ENCODE measurements at places on chromosomes 1 and 21.

DNA sequence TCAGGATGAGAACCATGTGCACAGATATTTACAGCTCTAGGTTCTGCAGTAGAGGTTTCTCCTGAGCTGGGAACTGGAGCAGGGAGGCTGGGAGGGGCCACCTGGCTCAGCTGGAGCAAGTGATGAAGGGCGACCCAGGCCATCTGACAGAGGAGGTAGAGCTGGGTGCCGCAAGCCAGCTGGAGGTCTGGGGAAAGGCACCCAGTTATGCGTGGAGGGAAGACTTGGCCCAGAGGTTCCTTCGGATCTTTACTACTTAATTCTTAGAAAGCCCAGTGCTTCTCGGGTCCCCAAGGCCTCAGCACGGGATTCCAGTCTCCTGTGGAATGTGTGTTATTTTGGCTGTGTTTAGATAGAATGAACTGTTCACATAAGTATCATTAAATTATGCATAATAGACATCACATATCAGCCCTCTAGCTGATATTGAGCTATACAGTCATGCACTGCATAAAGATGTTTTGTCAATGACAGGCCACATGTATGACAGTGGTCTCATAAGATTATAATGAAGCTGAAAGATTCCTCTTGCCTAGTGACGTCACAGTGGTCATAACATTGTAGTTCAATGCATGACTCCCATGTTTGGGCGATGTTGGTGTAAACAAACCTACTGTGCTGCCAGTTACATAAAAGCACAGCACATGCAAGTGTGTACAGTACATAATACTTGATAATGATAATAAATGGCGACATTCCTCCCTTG, 245.1 kb downstream of the RHOU start:
- no peak for DNase-seq

DNA sequence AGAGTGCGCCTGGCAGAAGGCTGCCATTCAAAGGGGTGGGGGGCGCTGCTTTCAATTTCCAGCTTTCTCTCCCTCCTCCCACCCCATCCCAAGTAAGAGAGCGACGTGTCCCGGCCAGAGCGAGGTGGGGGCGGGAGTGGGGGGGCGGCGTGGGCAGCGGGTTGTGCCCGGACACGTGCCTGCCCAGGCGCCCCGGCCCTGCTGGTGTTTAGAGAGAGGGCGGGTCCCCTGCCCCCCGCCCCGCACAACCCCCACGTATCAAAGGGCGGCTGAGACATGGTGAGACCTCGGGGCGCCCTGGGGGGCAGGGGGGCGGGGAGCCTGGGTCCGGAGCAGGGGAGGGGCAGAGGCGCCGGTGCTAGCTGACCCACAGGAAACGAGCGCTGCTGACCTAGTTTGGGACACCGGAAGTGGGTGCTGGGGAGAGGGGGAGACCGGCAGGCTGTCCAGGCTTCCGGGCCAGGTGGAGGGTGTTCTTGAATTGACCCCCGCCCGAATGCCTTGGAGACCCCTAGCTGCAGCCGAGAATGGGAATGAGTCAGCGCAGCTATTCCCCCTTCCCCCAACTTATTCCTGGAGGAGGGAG, 1.3 kb downstream of the ZBTB7B start:
- peak; percentile 55 for DNase-seq

DNA sequence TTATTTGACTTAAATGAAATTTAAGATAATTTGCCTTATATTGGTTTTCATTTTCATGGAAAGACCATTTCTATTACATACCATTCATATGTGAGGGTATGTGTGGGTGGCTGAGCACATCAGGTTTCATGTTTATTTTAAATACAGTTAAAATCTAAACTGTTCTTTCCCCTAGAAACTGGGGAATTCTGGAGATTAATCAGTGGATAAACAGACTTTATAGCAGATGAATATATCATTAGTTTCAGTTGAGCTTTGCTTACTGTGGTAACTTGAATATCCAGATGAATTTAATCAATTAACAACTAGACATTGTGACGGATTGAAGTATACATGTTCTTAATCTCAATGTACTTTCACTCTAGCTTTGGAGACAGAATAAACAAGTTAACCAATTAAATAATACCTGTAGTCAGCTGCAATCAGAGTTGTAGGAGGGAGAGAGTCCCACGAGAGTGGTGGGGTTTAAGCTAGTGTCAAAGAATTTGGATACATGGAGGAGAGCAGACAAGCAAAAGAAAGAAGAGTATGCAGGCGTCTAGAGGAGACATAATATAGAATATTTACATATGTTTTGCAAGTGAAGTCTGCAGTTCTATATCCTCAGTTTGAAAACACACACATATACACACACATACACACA, 97.6 kb downstream of the PDE4B start:
- DNase-seq = no peak

DNA sequence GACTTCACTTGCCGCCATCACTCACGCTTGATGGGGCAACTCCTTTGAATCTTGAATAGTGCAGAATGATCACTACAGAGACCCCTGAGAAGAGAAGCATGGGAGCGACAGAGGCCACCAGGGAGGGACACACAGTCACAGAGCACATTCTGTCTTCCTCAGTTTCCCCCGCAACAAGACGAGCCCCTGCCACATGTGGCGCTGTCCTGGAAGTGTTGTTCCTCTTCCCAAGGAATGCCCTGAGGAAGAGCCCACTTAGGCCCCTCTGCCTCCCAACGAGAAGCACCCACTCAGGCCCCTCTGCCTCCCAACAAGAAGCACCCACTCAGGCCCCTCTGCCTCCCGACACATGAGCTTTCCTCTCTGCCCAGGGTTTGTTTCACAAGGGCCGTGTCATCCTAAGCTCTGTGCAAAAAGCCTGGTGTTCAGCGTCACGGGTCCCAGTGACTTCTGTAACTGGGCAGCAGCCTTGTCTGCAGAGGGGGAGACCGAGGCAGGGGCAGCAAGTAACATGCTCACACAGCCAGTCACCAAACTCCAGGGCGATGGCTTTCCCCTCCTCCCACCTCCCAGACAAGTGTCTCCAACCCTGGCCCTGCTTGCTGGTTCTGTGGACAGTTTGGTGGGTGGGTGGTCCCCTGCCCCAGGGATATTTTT, 19.8 kb downstream of the SLC37A1 start:
- DNase-seq = no peak

DNA sequence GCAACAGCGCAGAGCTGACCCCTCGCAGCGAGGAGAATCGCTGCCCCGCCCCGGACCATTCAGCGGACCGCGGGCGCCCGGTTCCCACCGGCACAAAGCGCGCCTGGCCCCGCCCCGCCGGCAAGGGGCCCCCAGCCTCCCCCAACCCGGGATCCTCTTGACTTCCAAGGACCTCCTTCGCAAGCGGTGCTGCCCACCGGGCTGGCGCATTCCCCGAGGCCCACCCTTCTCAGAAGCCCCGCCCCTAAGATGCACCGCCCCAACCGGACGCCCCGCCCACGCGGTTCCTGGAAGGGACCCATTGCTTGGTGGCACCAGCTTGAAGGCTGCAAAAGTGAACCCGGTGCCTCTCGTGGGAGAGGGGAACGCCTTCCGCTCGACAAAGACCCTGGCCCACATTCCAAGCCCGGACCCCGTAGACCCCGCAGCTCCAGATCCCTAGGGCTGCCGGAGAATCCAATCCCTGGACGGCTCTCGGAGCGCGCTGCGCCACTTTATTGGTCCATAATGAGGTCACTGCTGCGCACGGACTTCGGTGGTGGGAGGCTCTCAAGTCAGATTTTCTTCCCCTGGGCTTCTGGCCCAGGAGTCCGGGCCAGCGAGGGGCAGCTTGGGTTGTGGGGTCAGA, 2.0 kb downstream of the HES3 start:
- DNase-seq = no peak

DNA sequence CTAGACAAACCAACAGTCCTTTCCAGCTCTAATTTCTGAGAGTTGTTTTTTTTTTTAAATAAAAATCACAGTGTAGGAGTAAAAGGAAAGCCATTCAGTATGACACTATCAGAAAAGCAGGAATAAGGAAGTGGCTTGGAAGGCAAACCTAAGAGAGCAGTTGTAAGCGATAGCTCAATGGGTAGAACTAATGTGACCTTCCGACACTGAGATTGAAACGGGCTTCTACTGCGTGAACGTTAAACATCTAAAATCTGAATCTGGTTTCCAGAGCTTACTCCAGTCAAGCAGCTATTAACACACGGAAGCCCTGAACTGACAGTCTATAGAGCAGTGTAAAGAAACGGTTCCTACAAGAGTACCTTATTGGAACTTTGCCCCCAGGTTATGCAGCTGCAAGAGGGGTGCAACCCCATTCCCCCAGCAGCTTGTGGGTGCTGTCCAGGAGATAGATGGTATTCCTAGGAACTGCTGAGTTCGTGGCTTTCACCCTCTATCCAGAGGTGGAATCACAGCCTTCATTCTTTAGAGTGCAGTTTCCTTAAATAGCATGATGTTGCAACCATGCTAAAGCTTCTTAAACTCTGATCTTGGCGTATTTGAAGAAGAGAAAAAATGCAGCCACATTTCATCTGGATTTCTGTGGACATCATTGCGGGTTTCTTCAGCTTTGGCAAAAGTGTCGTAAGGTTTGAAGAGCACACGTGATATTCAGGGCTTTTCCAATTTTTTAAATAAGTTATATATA, 3.3 kb upstream of the IRF2BP2 start:
- DNase-seq = peak; percentile 57

DNA sequence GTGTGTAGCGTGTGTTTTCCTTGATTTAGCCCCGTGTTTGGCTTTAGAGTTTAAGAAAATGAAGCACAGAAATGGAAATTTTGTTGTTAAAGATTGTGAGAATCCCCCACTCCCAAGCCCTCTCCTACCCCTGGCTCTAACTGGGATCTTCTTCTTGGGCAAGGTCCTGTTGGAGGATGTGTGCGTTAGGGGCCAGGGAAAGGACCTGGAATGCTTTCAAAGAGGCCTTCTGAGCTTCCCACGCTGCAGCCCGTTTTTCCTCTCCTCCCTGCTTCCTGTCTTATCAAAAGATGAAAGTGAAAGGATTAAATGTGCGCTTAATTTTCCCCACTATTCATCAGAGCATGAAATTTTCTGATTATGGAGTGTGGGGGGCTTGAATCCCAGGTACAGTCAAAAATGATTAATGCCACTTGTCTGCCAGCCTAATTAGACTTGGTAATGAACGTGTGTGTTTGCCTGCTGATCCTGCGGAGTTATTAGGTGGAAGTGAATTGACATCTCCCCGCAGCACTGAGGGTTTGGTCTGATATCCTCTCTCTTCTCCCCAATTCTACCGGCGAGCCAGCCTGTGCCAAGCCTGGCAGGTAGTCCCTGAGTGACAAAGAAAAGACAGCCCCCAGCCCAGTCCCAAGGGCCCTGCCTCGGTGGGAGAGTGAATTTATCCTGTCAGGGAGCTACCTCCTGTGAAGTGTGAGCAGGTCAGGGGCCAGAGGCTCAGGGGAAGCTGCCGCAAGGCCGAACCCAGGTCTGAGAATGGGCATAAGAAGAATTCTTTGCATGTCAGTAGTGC, 4.9 kb downstream of the RASSF5 start:
- DNase-seq = no peak

DNA sequence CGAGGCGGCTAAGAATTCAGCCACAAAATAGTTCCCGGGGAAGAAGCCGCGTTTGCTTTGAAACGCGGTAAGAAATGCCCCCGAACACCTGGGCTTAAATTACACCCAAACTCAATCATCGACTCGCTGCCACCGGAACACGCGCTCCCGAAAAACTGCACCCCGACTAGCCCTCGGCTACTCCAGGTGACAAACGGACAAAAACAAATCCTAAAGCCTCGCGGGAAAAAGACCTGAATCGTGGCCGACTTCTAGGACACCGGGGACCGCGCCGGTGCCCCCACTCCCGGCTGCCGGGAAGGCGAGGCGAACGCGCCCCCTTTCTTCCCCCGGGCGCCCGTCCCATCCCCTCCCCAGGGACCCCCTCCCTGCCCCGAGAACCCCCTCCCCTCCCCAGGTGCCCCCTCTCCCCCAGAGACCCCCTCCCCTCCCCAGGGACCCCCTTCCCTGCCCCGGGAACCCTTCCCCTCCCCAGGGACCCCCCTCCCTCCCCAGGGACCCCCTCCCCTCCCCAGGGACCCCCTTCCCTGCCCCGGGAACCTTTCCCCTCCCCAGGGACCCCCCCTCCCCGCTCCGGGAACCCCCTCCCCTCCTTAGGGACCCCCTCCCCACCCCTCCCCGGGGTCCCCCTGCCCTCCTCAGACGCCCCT, 628 bp downstream of the C1orf159 start:
- DNase-seq = no peak

DNA sequence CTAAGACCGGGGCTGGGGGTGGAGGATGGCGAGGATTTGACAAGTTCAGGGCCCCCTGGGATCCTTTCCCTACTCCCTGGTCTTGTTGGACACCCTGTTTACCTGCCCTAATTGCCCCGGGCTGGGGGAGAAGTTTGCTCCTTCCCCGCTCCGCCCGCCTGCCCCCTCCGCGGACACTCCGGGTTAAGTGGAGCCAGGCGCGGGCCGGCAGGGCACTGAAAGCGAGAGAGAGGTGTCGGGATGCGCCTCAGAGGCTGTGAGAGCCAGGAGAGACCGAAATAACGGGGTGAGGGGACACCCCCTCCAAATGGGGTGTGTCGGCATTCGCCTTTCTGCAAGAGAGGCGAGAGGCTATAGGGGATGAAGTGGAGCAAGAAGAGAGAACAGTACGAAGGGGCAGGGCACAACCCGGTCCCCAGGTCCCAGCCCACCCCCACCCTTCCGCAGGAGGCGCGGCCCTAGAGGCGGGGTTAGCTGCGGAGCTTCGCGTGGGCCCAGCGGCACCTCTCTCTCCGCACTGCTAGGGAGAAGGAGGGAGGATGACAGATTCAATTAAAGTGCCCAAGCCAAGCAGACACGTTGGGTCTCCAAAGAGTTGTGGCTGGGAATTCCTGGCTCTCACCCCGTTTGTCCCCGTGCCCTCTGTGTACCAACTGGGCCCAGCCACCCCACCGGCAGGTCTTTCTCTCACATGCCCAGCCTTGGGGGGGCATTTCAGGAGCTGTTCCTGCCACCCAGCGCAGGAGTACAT, 3.8 kb downstream of the EFNA3 start:
- no peak for DNase-seq

GRCh38 chr1:39360731-39361130, 130.7 kb upstream of the BMP8A start:
- DNase-seq = no peak

DNA sequence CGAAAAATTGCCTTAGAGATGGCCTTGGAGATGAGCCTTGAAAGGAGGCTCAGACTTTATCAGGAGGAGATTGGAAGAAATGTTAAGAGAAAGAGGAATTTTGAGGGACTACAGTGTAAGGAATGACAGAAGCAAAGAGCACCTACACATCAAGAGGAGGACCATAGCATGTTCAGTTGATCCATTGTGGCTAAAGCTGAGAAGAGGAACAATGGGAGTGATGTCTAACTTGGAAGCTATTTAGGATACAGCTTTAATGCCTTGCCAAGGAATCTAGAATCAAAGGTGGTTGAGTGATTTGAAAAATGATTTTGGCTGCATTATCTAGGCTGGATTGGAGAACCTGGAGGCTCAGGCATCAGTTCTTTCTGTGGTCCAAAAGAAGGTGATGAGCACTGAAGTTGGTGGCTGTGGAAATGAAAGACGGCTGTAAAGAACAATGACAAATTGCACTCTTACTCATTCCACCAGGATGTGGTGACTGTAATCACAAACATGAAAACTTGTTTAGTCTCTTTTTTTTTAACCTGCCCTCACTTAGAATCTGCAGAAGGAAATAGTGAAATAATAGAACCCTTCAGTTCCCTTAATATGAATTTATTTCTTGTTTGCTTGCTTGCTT, 11.3 kb downstream of the FAM20B start:
- peak; percentile 32 for DNase-seq
